ENCODE measurements at places on chromosomes 3 and 15. TPM values are rescaled to one million over a fixed set of nuclear protein-coding genes. Genes with fewer than 3 reads are reported as not detected.

CTXN2 gene
- total RNA-seq, result not detected

ECE2 gene
- not detected for total RNA-seq

FBXO40 gene
- total RNA-seq, result not detected

VILL gene
- total RNA-seq, result 41.4 TPM

CCDC191 gene
- 1.8 TPM for total RNA-seq

ANP32A gene
- total RNA-seq, result 75.2 TPM

CCDC54 gene
- total RNA-seq, result not detected

ST8SIA2 gene
- total RNA-seq, result not detected

CPNE9 gene
- not detected for total RNA-seq

KLHL40 gene
- not detected for total RNA-seq

GOLGA8T gene
- total RNA-seq, result not detected

SPESP1 gene
- total RNA-seq, result 4.7 TPM

LRRC3B gene
- not detected for total RNA-seq

ARNT2 gene
- 1.0 TPM for total RNA-seq

BBX gene
- 26.6 TPM for total RNA-seq

TMEM207 gene
- not detected for total RNA-seq

CCDC14 gene
- total RNA-seq, result 10.9 TPM

OR5K2 gene
- total RNA-seq, result not detected

CTXND1 gene
- total RNA-seq, result not detected

Measured in airway epithelial cell (primary cell).